ENCODE measurements at places on chromosomes 2 and 18.

DNA sequence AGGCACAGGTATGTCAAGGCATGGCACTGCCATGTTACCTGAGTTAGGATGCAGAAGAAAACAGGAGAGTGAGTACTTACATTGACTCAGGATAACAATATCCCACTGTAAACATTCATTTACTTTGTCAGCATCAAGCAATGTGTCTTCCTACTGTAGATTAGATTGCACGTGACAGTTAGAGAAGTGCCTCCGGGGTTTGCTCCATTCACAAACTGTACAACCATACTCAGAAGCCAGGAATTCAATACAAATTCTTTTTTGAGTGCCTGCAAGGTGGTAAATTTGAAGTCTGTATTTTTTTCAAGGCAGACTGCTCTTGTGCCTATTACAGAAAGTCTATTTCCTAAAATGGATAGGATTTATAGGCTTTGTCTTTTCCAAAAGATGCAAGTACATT is 34.1 kb downstream of the CDCA7 start:
- DNase-seq: no peak

GRCh38 chr2:25808006-25808383 is 70.3 kb downstream of the ASXL2 start:
- DNase-seq: no peak

GRCh38 chr18:64668461-64668962 is 519.6 kb upstream of the LINC00305 start:
- no peak for DNase-seq

- DNase-seq: no peak
Observed at GRCh38 chr2:208978946-208979345, 444.9 kb upstream of the MAP2 start.

DNA sequence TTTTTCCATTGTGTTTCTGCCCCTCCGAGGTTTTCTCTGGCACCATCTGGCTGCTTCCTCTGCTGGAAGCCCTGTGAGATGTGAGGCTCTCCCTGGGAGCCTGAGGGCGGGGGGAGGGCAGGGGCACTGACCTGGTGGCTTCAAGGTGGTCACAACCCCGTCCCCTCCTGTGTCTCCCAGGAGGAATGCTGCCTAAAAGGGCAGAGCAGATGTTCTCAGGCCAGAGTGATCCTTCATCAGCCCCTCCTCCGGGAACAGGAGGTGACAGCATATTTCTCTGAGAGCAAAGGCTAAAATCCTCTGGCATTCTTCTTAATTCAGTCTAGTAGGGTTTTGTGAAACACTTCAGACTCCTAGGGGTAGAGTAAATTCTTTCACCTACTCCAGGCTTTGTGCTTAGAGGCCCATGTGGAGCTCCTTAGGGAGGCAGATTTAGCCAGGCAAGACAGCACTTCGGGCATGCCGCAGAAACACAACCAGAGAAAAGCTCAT is 18.3 kb upstream of the GREB1 start:
- no peak for DNase-seq

- no peak for DNase-seq
Observed at GRCh38 chr2:95079199-95079683, 42.4 kb downstream of the MRPS5 start.
